Uterus (tissue), 4 donors: ENCODE measurements at places on chromosomes 11 and 22.

GRCh38 chr11:36062796-36063365, 119.0 kb downstream of the LDLRAD3 start:
- DNase-seq, result no peak

GRCh38 chr11:120768949-120769348, 255.0 kb upstream of the TBCEL start:
- no peak for DNase-seq

- DNase-seq, result no peak
These were observed 112.3 kb downstream of the TMPRSS5 start for GRCh38 chr11:113593698-113594308.

GRCh38 chr11:82533628-82534327, 199.9 kb downstream of the FAM181B start:
- no peak for DNase-seq

DNA sequence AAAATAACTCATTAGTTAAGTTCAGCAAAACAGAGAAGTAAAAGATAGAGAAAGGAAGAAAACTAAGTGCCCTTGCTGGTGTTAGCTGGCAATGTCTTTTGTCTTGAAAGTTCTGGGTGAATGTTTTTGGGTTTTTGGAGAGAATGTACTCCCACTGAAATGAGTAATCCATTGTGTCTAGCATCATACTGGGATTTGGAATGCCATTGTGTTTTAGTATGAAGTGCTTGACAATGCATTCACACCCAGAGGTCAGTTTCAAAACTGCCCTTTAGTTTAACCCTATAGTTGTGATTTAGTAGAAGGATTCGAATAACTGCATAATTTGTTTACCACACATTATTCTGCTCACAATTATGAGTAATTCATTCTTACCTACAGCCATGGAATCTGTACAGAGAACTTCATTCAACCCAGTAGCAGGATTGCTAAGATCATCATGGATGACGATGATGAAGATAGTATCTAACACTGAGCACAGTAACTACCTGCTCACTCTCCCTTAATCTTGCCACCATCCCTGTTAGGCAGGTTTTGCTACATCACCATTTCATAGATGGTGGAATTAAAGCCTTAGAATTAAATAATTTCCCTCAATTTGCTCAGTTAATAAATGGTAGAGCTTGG, 33.9 kb downstream of the MAML2 start:
- DNase-seq, result no peak

DNA sequence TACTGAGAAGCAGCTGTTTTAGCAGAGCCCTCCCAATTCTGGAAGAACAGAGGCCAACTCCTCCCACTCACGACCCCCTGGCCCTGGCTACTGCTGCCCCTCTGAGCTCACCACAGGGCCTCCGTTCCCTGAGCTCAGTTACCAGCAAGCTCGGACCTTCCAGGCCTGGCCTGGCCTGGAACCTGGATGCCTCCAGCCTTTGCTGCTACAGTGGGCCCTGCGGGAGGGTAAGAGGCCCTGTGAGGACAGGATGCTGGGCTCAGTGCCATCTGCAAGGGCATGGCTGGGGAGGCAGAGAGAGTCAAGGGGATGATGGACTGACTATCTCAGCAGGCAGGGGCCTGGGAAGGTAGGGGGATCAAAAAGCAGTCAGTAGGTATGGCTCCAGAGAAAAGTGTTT, 209.9 kb upstream of the NCAM1 start:
- DNase-seq, result no peak

DNA sequence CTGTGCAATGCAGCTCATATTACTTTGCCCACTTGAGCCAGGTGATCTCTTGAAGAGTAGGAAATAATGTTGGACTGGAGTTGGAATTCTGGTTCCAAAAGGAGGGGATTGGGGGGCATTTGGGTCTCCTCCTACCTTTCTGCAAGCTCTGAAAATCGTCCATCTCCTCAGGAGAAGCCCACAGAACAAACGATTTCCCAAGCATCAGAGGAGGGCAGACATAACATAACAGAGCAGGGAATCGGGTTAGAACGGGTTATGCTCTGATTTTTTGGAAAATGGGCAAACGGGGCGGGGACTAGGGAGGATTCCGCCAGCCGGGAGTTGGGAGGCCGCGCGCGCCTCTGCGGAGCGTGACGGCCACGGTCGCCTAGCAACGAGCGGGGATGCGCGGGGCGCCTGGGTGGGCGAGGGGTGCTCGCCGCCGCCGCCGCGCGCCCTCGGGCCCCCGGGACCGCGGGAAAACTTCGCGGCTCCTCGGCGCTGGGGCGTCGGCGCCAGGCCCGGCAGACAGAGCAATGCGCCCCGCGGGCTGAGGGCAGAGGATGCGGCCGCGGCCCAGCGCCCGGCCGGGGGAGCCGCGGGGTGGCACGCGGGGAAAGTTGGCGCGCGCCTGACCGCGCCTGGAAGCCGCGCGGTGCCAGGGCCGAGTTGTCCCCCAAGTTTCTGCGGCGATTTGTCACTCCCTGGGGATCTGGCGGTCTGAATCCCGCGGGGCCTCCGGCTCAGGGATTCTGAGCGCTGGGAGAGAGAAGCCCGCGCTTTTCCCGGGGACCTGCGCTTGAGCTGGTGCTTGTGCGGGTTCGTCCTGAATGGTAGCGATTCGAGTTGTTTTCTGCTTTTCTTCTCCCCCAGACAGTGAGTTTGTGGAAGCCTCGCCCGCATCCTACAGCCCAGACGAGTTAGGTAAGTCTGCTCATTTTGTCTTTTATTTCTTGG, 27.8 kb upstream of the AMOTL1 start:
- peak; percentile 53 for DNase-seq

- DNase-seq, result no peak
These were observed 6.1 kb upstream of the NAP1L4 start for GRCh38 chr11:2998073-2998850.

DNA sequence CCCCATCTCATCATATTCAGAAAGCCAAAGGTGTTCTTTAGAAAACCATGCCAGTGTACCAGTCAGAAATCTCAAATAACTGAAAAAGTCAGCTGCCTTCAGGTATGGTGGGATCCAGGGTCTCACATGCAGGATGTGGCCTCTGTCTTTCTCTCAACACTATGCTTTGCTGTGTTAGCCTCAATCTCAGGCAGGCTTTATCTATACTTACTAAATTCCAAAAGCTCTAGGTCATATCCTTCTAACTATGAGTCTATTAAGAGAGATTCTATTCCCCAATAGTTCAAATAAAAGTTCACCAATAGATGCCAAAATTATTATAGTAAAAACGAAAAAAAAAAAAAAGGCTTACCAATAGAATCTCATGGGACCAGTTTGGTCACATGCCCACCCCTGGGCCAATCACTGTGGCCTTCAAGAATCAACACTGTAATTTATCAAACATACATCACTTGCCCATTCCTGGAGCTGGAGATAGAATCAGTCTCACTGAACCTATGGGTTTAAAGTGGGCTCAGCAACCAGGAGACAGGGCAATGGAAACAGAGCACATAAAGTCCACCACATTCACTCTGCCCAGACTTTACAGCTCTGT, 38.0 kb upstream of the APLNR start:
- DNase-seq, result no peak
